Left renal pelvis (tissue), 4 donors: ENCODE measurements at places on chromosomes 1 and 21.

- DNase-seq: no peak
Measured at GRCh38 chr1:6162773-6163172, 17.3 kb downstream of the CHD5 start.

DNA sequence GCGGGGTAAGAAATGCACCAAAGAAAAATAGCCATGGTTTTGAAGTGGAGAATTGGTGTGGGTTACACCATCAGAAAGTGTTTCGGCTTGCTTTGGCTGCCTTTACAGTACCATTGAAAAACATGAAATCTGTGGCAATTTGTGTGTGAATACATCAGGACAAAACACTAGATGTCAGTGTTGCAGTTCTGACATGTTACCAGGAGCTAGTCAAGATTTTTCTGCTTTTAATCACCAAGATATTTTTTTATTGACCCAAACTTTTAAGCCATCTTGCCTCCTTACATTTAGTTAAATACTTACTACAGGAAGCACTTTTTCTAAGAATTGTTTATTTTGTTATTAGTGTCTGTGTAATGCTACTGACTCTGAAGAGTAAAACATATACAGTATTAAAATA is 14.3 kb downstream of the RRP15 start:
- DNase-seq: no peak

- peak; percentile 63 for DNase-seq
Measured at GRCh38 chr1:175072099-175072951, 4.7 kb downstream of the TNN start.

DNA sequence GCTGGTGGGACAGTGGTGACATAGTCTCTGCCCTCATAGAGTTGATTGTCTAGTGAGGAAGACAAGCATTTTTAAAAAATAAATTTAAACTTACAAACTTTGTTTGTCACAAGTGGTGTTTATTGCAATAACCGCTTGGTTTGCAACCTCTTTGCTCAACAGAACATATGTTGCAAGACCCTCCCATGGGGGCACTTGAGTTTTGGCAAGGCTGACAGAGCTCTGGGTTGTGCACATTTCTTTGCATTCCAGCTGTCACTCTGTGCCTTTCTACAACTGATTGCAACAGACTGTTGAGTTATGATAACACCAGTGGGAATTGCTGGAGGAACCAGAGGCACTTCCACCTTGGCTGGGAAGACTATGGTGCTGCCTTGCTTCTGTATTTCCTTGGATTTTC is 58.4 kb downstream of the LAMC2 start:
- DNase-seq: no peak

DNA sequence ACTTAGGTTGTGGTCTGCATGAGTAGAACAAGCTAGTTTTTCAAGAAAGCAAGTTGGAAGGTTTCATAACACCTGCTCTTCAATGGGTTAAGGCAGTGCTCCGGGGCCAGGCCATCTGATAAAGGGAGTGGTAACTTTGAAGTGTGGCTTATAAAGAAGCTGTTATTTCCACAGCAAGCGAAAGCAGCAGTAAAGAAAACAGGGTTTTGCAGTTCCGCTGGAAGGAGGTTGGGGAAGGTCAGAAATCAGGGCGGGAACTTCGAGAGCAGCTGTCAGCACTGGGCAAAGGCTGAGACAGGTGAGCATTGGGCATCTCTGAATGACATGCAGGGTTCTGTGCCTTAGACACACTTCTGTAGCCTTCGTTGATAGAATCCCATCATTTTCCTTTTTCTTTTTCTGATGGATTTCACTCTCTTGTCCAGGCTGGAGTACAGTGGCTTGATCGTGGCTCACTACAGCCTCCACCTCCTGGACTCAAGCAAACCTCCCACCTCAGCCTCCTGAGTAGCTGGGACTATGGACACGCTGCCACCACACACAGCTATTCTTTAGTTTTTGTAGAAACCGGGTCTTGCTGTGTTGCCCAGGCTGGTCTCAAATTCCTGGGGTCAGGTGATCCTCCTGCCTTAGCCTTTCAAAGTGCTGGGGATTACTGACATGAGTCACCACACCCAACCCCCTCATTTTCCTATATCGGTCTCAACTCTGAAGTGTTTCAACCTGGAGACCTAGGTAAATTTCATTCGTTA is 20.5 kb downstream of the TMEM51 start:
- no peak for DNase-seq

DNA sequence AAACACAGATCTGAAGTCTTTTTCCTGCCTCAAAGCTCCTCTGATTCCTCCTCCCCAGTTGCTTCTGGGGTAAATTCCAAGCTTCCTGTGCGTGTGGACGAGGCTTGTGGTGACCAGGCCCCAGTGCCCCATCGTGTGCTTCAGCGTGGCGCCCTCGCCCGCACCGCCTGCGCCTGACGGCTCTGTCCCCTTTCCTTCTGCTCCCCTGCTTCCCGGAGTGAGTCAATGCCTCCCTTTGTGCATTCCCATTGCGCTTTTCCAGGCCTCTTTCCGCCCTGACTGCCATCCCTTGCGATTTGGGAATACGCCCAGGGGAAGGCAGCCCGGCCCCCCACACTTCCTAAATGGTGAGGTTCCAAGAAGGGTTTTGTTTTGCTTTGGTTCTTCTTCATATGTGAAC is 36.3 kb downstream of the FAAP20 start:
- no peak for DNase-seq

DNA sequence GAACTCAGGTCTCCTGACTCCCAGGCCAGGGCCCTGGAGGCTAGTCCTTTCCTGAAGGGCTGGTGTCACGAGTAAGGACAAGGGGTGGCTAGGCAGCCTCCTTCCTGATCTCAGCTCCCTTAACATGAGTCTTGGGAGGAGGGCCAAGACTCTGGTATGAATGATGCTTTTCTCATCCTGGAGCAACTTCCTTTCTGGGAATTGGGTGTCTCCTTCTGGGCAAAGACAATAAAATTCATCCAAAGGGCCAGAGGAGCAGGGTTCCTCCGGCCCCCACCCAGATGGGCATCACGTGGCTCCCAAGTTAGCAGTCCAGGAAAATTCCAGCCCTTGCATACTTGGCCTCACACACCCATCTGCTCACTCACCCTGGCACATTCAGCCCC is at the start of gene FAM167B:
TSS of gene FAM167B (plus strand) at position 335 of the 386 bp plus-strand sequence. CDS start 200 bp downstream, outside the sequence.
- DNase-seq: no peak

GRCh38 chr1:204925701-204926100 is 55.0 kb downstream of the NFASC start:
- DNase-seq: no peak

GRCh38 chr1:97849345-97850340 is 71.2 kb downstream of the DPYD start:
- no peak for DNase-seq

DNA sequence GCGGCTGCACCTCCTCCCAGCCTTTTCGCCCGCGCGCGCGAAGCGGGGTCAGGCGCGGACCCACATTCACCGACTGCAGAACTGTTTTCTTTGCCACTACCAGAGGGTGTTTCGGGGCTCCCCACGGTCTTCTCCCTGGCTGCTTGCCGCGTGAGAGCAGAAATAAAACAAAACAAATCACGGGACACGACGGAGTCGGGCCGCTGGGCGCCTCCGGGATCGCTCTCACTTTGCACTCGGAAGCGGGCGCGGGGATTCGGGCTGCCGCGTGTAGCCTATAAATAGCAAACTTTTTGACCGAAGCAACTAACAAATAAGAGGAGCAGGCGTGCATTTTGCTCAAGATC is 412.3 kb upstream of the ESRRG start:
- DNase-seq: no peak

DNA sequence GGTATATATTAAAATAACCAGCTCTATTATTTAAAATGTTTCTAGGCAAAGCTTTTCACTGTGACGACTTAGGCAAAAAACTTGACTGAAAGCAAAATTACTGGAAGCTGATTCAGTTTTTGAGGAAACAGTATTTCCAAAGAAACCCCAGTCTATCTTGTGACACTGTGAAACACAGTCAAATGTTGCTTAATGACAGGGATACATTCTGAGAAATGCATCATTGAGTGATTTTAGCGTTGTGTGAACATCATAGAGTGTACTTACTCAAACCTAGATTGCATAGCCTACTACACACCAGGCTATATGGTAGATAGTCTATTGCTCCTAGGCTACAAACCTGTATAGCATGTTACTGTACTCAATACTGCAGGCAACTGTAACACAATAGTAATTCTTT is 116.9 kb upstream of the KCNK1 start:
- DNase-seq: no peak

DNA sequence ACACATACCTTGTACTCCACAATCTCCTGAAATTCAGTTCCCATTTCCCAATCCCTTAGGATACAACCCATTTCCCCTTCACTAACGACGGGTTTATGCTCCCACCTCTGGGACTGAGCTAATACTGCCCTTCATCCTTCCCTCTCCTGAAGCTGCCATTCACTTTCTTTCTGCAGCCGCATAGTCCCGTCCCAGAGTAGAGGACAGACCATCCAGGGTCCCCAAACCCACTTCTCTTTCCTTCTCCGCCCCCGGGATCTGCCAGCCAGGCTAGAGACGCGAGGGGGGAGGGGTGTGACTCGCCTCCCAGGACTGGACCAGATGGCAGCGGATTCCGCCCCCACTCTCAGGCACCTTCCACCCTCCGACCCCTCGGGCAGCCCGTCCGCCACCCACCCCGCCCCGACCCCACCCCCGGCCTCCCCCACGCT is 679 bp downstream of the ABL2 start:
- no peak for DNase-seq

- DNase-seq: no peak
Measured at GRCh38 chr1:2632561-2633361, at the start of gene MMEL1. Gene MMEL1, minus strand, starts transcription at chr1:2633016. Its CDS starts 3,532 bp downstream, at chr1:2629484.

DNA sequence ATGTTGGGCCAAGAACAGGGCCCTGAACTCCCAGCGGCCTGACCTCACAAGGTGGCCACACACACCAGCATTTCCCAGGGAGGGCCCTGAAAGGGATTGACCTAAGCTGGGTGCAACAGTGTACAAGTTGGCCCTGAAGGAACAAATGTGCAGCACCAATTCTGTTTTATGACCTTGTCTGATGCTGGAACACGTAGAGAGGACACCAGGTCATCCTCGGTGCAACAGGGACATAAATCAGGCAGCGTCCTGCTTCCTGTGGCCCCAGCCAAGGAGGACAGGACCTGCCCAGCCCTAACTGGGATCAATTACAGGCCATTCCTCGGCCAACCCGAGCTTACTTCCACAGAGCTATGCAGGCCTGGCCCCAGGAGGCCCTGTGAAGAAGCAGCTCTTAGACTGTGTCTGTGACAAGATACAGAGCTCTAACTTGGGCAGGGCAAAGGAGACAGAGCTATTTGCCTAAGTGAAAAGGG is 12.8 kb upstream of the PHC2 start:
- DNase-seq: peak; percentile 70

DNA sequence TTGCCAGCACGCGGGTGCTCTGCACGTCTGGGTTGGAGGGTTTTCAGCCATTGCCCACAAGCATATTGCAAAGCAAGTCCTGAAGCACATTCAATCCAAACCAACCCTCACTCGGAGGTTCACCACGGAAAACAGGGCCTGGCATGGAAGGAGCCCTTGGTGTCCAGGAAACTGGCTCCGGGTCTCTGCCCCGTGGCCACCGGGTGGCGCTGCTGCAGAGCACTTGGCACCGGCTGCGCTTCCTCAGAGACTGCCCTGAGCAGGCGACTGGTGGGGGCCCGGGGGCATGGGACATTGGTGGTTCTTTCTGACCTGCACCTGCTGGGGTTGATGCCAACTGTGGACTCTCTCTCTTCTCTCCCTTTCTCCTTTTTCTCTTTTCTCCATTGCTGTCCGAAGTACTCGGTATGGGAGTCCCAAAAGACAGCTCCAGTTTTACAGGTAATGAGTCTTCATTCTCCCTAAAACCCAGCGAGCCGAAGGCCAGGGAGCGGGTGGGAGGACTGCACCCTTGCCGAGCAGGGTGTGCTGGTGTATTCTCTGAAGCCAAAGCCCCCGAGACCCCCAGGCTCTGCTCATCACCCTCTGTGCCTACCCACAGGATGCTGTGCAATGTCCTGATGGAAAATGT is 4.1 kb upstream of the KCNAB2 start:
- no peak for DNase-seq

- no peak for DNase-seq
Measured at GRCh38 chr1:88608139-88608943, 75.7 kb upstream of the PKN2 start.

DNA sequence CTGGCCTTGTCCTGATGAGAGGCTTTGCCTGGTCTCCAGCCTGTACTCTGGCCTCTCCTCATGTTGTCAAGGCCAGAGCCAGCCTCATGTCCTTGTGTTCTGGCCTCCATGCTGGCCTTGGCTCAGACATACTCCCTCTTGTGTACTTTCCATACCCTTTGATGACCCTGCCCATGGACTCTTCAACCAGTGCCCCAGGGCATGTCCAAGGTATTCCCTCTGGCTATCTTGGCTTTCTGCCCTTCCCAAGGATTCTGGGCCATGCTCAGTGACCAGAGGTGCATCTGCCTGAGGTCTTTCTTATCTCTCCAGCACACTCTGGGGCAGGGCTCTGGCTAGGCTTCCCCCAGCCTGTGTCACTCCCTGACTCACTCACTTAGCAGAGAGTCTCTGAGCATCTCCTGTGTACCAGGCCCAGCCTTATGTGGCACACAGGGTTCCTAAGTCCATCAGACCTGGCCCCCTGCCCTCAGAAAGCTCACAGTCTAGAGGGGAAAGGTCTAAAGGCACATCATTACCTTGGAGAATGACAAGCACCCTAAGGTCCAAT is 141.4 kb upstream of the GRIK3 start:
- DNase-seq: no peak

- no peak for DNase-seq
Measured at GRCh38 chr1:157856538-157856937, 14.9 kb upstream of the CD5L start.

- no peak for DNase-seq
Measured at GRCh38 chr21:31161157-31161556, 122.9 kb upstream of the KRTAP19-8 start.

DNA sequence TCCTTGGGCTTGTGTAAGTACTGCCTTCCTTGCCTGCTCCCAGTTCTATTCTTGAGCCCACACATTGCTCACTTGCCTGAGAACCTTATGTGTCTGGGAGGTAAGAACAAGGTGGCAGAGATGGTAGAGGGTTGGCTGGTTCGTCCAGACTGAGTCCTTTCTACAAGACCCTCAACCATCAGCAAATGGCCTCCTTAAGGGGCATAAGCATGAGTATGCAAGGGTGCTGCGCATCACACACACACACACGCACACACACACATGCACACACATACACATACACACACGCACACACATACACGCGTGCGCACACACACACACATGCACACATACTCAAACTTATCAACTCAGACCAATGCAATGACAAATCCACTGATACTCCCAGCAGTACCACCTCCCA is 56.9 kb downstream of the RHBG start:
- no peak for DNase-seq

DNA sequence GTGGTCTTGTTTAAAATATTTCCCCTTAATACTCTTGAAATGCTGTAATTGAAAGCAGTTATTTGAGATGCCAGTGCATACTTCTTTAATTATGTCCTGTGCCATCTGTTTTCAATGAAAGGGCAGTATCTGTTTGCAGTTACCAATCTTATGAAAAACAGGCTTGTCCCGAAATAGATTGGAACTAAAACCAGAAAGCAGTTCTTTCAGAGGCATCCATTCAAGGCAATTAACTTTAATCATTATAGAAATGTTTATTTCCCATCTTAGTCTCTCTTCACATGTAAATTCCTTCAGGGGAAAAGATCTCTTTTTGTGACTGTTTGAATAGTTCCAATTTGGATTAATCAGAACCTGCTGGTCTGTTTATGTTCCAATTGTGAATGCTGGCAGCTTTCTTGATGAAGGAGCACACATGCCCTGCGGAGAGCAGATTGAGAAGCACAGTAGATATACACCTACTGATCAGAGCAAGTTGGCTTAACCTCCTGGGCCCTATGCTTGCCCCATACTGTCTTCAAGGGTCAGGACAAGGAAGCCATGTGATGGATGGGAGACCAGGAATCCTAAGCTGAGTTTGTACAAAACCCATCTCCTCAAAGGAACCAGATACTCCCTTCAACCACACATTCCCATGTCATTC is 41.6 kb upstream of the MROH9 start:
- DNase-seq: no peak
